AG20443 (cell line): ENCODE measurements at places on chromosomes 2 and 18.

- no peak for DNase-seq
Observed at GRCh38 chr2:23687214-23687613, 239.7 kb downstream of the ATAD2B start.

- DNase-seq = no peak
Observed at GRCh38 chr2:144026753-144027152, 493.2 kb downstream of the ZEB2 start.

DNA sequence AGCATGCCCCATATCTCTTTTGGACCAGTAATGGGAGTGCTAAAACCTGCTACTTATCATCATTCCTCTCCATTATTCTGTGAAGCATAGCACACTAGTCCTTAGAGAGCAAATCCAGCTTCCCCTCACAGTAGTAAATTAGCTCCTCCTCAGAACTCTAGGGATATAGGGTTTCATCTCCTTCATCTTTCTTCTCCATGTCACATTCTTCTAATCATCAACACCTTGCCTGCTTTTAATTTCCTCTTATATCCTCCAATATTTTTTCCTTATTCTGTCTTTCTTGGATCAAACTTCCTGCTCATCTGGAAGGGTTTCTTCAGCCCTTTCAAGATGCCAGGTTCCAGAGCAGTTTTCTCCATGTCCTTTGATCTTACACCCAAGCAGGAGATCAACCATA is 321.4 kb upstream of the ACVR2A start:
- no peak for DNase-seq

DNA sequence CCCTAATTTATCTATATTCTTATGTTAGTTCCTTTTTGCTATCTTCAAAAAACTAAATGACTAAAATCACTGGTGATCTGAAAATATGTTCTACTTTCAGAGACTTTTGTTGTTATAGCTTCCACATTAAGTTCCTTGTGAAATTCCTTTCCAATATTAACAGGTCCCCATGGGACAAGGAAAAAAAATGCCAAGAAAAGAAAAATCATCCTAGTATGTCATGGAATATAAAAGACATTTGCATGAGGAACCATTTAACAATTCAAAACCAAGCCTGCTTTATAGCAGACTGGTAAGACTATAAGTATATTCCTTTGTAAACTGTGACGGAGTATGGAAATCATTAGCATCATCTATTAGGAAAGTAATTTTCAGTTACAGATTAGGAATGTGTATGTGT is 48.1 kb downstream of the COBLL1 start:
- no peak for DNase-seq

DNA sequence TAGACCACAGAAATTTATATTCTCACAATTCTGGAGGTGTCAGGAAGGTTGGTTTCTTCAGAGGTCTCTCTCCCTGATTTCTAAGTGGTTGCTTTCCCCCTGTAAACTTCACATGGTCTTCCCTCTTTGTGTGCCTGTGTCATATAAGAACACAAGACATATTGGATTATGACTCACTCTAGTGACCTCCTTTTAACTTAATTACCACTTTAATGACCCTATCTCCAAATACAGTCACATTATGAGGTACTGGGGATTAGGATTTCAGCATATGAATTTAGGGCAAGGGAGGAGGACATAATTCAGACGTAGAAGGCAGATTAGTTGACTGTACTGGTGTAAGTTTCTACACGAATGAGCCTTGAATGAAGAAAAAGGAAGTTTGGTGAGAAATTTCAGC is 38.2 kb upstream of the EPHA4 start:
- no peak for DNase-seq

DNA sequence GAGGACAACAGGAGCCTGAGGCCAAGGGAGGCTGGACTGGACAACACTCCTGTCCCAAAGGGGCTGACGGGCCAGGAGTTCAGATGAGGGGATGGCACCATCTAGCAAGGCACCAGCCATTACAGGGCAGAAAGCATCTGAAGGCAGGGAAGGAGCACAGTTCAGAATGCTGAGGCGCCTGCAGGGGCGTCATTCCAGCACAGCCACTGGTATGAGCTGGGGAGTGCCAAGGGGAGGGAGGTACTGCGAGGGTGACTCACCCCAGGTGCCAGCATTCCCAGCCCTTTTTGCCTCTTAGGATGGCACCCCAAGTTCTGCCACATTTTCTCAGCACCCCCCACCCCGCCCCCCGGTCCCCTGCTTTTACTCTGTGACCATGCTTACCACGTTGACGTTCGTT is 129.8 kb upstream of the EPAS1 start:
- DNase-seq = no peak

DNA sequence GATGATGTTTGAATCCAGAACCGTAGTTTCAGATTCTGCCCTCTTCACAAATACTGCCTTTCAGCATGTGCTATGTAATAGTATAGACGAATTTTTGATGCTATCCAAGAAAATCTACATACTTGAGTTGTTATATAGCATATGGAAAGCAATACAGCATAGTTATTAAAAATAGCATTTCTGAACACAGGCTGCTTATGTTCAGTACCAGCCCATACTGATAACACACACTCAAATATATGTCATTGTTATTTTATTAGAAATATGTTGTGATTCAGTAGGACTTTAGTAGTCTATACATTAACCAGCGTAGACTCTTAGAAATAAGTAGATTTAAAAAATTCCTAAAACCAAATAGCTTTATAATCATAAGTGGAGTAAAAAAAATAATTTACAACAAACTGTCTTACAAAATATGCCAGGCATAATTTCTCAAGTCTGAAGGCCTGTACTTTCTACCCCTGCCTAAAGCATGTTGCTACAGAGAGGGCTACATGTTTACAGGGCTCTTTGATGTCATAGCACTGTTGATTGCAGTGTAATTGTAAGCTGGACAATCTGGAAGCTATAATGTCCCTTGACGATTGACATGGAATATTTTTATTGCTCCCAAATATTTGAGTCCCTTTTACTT is 86.3 kb downstream of the ASXL3 start:
- no peak for DNase-seq

- DNase-seq = peak; percentile 56
Observed at GRCh38 chr18:34493566-34494358, 216.3 kb upstream of the DTNA start.

GRCh38 chr18:9568186-9568585 is 46.2 kb downstream of the PPP4R1 start:
- no peak for DNase-seq

DNA sequence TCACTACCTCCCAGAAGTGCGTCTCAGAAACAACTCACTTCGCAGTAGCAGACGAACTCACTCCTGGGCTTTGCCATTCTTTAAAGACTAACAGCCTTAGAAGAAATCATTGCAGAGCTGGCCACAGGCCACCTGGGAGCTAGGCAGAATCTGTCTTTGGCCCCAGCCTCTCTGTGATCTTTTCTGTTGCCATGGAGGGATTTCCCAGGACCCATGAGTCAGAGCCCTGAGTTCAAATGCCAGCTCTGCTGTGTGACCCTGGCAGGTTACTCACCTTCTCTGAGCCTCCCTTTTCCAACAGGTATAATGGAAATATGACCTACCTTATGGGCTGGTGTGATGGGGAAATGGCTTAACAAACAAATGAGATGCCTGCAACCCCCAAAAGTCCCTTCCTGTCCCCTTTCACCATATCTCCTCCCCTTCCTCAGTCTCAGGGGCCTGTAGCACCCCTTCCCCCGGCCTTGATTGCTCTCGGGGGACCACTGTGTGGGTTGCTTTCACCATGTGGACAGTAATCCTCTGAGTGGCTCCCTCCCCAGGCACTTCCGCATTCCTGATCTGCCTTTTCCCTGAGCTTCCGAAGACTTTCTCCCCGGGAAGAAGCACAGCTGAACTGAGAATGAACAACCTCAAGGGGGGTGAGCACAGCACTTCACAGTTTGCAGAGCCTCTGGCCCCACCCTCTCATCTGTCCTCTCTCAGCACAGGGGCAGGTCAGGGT is 34.0 kb upstream of the SLC66A3 start:
- peak; percentile 39 for DNase-seq

GRCh38 chr2:176491172-176491904 is 222.1 kb downstream of the MTX2 start:
- DNase-seq = peak; percentile 93

- DNase-seq = no peak
Observed at GRCh38 chr2:158650646-158651357, 144.3 kb upstream of the DAPL1 start.

GRCh38 chr2:64052463-64053241 is 33.4 kb upstream of the VPS54 start:
- DNase-seq = no peak

DNA sequence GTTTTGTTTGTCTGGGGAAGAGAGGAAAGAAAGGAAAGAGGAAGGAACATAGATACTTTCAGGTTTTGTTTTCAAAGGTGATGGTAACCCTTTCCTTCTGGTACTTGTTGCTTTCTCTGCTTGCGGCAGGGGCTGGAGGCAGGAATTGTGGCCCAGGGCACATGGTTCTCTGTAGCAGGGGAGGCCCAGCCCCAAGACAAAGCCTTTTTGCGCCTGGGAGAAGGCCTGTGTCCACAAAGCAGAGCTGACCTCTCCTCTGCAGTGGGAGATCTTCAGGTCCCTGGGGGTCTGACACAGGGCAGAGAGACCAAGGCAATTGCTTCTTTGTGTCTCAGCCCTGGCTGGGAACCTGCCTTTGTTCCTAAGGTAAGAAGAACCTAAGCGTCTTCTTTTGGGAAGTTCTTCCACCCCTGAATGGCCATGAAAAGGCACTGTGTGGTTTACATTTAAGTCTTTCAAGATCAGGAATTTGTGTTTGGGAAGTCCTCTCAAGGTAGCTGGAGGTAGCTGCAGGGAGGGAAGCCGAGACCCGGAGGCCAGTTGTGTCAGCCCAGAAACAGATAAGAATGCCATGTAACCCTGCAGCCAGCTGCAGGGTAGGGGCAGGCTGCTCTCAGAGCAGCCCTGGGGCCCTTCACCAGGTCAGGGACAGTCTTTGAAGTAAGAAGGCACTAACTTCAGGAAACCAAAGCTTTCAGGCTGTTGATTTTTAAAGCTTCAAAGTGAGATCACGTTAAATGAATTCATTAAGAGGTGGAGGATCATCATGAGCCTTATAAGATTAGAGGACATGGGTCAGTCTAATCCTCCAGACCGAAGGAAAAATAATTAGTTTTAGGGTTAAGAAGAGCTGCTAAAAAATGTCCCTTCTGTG is 119.3 kb downstream of the STPG4 start:
- no peak for DNase-seq

- no peak for DNase-seq
Observed at GRCh38 chr2:42096869-42097591, 49.2 kb downstream of the PKDCC start.

DNA sequence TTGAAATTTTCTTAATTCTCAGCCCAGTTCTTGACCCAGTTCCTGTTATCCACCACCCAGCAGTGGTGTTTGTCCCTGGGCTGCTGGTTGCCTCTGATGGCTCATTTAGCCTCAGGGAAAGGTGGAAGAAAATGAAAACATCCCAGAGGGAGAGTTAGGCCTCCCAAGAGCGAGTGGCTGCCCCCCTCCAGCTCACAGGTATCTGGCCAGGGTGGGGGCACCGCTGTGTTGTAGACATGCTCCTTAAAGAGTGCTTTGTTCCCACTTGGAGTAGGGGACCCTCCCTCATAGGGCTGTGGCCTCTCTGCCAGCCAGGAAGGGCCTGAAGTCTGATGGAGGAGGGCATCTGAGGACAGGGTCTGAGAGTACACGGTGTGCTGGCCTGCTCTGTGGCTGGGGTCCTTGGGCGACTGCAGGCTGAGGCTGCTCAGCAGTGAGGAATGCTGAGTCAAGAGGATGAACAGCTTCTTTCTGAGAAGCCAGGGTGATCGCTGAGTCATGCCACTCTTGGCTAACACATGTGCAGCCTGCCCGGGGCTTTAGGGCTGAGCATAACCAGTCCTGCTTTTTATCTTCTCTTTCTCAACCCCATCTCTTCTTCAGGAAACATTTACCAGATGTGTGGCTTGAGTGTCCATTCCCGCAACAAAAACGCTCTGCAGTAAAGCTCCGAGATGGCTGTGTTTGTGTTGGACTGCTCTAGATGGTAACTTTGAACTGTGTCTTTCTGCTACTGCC is 72.3 kb downstream of the IL1R2 start:
- DNase-seq = peak; percentile 94

DNA sequence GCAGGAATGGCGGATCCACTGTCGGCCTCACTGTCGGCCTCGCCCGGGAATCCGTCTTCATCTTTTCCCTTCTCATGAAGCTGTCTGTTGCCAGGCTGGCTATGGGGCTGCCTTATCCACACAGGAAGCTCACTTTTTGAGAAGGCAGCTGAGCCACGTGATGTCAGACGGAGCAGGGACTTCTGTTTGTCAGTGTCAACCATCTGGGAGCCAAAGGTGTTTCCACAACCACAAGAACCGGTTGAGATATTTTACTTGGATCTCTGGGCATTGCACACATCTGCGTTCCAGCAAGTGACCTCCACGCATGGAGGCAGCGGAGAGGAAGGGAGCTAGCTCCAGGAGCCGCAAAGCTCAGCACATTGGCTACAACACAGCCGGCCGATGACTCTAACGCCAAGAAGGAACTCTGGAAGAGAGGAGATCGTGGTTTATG is 27.4 kb upstream of the TAF1B start:
- no peak for DNase-seq

GRCh38 chr2:147311058-147311430 is 533.8 kb upstream of the ACVR2A start:
- no peak for DNase-seq

DNA sequence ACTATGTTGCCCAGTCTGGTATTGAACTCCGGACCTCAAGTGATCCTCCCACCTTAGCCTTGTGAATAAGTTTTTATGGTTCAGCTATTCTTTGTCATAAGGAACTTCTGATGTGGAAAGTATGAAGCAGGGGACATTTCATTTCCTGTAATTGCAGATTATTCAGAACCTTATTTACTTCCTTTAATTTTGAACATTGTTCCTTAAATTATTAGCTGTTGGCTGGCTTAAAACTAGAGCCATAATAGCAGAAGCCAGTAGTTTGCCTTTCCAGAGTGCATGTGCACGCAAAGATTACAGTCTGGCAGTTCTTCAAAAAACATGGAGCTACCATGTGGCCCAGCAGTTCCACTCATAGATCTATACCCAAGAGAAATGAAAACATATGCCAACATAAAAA is 53.1 kb downstream of the PMS1 start:
- DNase-seq = no peak

GRCh38 chr2:39736640-39737039 is 42.4 kb downstream of the THUMPD2 start:
- DNase-seq = peak; percentile 62

GRCh38 chr2:167715932-167716331 is 531.5 kb downstream of the STK39 start:
- DNase-seq = no peak

- DNase-seq = no peak
Observed at GRCh38 chr2:181780657-181781056, 100.3 kb upstream of the NEUROD1 start.

GRCh38 chr2:64679673-64680425 is 26.1 kb upstream of the SERTAD2 start:
- DNase-seq = no peak

GRCh38 chr2:204251998-204252376 is 293.3 kb upstream of the PARD3B start:
- no peak for DNase-seq

- DNase-seq = peak; percentile 52
Observed at GRCh38 chr2:10546975-10547391, 98.9 kb upstream of the ODC1 start.

DNA sequence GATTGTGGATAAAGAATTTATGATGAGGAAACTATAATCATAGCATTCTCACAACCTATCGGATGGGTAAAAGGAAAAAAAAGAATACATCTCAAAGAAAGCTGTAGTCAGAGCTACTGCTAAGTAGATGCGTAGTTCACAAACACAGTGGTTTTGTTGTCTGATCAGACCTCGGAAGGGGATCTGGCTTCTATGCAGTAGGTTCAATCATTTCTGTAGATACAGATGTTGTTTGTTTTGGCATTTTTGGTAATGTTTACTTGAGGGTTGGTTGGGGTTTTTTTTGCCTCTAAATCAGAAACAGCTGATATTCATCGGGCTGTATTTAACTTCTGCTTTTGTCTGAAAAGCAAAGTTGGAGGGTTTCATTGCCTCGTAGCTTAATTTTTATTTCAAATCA is 42.1 kb downstream of the NPAS2 start:
- no peak for DNase-seq
